ENCODE measurements at places on chromosomes 12 and 14. TPM values are rescaled to one million over a fixed set of nuclear protein-coding genes. Genes with fewer than 3 reads are reported as not detected.

Gene ARHGDIB
- 1,245 TPM for polyA plus RNA-seq

Gene OTOGL
- polyA plus RNA-seq, result 0.76 TPM

Gene CLEC4C
- polyA plus RNA-seq, result not detected

Gene PRICKLE1
- 34.3 TPM for polyA plus RNA-seq

Gene ASIC1
- 0.66 TPM for polyA plus RNA-seq

Gene GDF11
- polyA plus RNA-seq, result 10.0 TPM

Gene HVCN1
- polyA plus RNA-seq, result 6.3 TPM

Gene HOXC12
- not detected for polyA plus RNA-seq

Gene NOVA1
- 2.7 TPM for polyA plus RNA-seq

Gene PWP1
- polyA plus RNA-seq, result 76.8 TPM

Gene ZC2HC1C
- polyA plus RNA-seq, result 0.84 TPM

Gene OR6C2
- polyA plus RNA-seq, result not detected

Gene TXNDC16
- polyA plus RNA-seq, result 2.1 TPM

Gene KRT2
- polyA plus RNA-seq, result not detected

Gene RASSF9
- polyA plus RNA-seq, result 1.5 TPM

Gene CLEC12A
- polyA plus RNA-seq, result not detected

Gene MYF6
- polyA plus RNA-seq, result not detected

Gene DEGS2
- polyA plus RNA-seq, result 0.06 TPM

Gene CPNE8
- 4.4 TPM for polyA plus RNA-seq

Gene MYBPC1
- polyA plus RNA-seq, result not detected

Gene AMN
- 0.03 TPM for polyA plus RNA-seq

Gene TAS2R13
- polyA plus RNA-seq, result 0.04 TPM

Gene LIN7A
- 1.6 TPM for polyA plus RNA-seq
